ENCODE measurements at places on chromosomes 16 and 17.

DNA sequence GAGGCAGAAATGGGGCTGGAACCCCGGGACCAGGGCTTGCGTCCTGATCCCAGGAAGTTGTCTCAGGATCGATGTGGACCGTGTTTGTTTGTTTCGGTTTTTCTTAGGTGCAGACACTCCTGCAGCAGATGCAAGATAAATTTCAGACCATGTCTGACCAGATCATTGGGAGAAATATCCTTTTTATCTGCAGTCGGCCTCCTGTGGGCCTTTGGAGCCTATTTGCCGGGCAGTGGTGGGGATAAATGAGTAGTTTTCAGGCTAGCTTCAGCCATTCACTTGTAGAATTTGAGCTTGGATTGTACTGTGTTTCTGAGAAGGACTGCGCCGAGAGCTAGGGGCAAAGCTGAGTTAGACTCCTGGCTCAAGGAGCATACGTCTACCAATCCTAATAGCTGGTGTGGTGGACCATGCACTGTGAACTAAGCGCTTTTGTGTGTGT is 816 bp downstream of the HSBP1 start:
- no peak for DNase-seq

- DNase-seq: peak; percentile 41
These were observed 45.8 kb downstream of the VPS35L start for GRCh38 chr16:19601083-19601976.

- DNase-seq: no peak
These were observed at the start of gene SMIM22 for GRCh38 chr16:4795181-4795827. TSS of gene SMIM22 (plus strand) at chr16:4795369. CDS start at chr16:4795735, 366 bp downstream.

GRCh38 chr17:34245351-34245905 is 9.7 kb upstream of the CCL2 start:
- DNase-seq: no peak

DNA sequence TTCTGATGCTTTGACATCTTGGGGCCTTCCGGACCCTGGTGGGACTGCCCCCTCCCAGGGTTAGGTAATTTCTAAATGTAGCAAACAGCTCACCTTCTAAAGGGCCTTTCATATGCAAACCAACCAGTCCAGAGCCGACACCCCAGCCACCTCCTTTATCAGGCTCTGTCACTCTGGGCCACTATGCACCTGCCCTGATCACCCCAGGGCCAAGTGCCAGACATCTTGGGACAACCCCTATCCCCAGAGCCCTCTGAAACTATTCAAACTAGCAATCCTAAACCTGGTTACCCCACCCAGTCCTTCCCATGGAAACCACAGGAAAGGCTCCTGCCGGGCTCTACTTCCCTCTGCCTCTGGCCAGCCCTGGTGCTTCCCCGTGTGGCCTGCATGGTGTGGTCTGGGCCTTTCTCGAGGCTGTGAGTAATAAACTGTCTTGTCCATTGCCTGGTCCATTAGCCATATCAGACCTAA is 91.2 kb upstream of the TNRC6C start:
- no peak for DNase-seq
